ENCODE measurements at places on chromosomes 7 and 10.

DNA sequence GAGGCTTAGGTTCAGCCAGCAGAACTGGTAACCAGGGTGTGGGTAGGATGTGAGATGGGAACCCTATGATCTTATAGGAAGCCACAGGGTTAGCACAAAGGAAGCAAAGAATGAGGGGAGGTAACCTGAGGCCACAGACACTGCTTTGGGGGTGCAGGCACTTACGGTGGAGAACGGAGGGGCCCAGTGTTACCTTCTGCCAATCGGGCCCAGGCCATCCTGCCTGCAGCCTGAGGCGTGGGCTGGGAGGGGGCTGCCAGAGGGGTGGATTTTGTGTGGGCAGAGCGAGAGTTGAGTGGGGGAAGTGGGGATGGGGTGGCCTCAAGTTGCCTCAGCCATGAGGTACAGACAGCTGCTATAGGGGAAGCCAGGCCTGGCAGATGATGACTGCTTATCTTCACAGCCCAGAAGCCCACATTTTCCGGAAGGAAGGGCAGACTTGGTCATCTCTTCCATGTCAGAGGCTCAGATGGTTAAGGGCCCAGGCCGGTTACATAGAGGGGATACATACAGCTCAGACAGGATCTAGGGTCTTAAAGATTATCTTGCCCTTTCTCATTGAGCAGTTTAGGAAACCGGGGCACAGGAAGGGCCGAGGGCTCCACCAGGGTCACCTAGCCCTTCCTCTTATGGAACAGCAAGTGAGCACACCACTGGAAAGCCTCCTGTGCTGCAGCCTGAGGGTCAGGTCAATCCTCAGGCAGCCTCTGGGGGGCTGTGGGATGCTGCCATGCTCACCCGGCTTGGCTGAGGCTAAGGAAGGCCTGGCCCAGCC, 24.4 kb upstream of the VSIR start:
- DNase-seq, result no peak

GRCh38 chr10:31025142-31025541, 6.5 kb downstream of the ZNF438 start:
- no peak for DNase-seq

DNA sequence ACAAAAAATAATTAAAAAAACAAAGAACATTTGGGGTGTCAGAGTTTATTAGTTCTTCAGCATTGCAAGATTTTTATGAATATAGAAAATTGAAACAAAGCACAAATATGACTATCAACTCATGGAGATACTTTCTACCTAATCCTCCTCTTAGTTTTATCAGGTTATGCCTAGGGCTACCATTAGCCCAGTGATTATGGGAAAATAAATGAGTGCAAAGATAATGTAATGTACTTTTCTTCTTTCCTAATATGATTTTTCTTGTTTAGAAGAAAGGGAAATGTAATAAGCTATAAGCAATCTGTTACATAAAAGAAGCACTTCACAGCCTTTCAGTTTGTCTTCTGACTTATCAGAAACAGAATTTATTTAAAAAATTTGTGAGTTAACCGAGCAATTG, 676.8 kb downstream of the SORCS1 start:
- no peak for DNase-seq

- DNase-seq, result peak; percentile 35
Measured at GRCh38 chr10:73060738-73061635, 35.7 kb downstream of the P4HA1 start.

All from CD4-positive, alpha-beta T cell treated with Interleukin-6 at 100 ng/mL for 8 hours (primary cell).